Activated gamma-delta T cell treated with anti-CD3 and anti-CD28 coated beads, Interleukin-2, amount 50 U/mL, for 16 hours (primary cell): ENCODE measurements at places on chromosomes 16 and 17.

- DNase-seq: no peak
Observed at GRCh38 chr17:27977751-27978688, 64.5 kb upstream of the NLK start.

DNA sequence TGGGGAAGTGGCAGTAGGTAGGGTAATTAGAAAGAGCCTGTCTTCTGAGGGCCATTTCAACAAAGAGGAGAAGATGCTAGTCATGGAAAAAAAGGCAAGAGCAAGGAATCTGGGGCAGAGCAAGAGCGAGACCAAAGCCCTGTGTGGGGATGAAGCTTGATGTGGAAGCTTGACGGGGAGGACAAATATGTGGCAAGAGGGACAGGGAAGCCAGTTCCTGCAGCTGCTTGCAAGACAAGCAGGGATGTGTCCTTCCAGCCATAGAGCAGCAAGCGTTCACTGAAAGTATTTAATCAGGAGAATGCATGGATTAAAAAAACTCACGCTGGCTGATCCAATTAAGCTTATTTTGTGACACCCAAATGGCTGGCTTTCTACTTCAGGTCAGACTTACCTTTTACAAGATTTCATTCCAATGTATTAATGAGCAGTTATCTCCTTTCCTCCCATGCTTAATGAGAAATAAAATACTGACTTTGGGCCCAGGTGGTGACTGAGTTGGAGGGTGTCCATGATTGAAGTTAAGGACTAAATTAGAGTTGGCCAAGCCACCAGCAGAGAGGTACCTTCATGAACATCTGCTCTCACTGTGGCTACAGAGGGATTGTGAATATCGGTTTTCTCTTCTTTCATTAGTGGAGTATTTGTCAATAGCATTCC lies 76.8 kb downstream of the ABCA8 start:
- DNase-seq: no peak

DNA sequence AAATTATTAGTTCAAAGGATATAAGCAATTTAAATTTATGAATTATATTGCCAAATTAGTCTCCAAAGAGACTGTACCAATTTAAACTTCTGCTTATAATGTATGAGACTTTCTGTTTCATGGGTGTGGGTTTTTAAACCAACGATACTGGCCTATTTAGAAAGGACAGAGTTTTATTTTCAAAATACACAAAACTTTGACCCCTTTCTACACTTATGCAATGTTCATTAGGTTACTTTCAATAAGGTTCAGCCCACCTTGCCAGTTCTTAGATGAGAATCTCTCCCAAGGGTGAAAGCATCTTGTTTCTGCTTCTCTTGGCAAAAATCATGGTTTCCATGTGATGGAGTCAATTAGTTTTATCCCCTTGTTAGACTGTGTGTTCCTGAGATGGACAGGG lies 84.7 kb downstream of the MYO1D start:
- DNase-seq: no peak

- DNase-seq: no peak
Observed at GRCh38 chr17:32795339-32795979, 81.5 kb downstream of the MYO1D start.

DNA sequence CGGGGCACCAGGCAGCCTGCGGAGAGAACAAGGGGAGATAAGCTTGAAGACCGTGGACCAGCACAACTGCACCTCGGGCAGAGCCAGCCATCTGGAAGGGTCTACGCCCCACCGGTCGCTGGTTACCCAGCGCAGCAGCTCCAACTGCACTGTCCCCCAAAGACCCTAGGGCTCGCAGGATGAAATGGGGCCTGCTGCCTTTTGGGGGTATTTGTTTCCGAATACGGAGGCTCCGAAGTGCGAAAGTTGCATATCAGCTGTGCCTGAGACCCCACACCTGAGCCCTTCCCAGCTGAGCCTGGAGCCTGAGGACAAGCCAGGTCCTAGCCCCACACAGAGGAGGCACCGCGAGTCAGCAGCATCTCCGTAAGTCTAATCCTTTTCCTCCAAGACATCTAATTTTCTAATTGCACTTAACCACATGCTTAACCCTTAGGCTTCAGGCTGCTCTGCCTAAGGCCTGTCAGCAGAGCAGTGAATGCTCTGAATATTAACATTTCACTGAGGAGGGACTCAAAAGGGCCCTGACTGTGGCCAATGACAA lies 4.0 kb downstream of the KIFC3 start:
- no peak for DNase-seq

- DNase-seq: no peak
Observed at GRCh38 chr17:73399056-73399455, 87.3 kb upstream of the CDC42EP4 start.

GRCh38 chr16:87017371-87018012 lies 299.7 kb downstream of the C16orf95 start:
- DNase-seq: no peak

DNA sequence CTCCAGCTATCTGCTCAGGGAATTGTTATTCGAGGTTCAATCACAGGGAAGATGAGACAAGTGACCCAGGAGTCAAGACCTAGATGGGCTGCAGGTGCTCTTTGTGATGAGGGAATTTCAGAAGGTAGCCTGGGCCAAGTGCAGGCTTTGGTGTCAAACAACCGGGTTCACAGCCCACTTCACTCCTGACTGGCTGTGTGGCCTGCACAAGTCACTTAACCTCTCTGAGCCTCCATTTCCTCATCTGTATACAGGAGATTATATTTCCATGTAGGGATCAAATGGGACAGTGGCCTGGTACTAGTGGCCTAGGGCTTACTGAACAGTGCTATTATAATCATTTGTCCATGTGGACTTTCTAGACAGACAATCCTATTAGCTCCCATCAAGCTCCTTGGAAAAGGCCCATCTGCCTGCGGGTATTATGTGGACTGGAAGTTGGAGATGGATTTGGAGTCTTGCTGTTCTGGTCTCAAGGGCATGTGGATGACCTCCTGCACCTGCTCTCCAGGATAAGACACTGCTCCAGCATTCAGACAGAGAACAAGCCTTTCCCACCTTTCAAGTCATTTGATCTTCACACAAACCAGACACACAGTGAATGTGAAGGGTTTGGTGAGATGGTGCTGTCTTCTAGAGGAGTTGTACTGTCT lies 3.1 kb upstream of the MT1X start:
- no peak for DNase-seq

DNA sequence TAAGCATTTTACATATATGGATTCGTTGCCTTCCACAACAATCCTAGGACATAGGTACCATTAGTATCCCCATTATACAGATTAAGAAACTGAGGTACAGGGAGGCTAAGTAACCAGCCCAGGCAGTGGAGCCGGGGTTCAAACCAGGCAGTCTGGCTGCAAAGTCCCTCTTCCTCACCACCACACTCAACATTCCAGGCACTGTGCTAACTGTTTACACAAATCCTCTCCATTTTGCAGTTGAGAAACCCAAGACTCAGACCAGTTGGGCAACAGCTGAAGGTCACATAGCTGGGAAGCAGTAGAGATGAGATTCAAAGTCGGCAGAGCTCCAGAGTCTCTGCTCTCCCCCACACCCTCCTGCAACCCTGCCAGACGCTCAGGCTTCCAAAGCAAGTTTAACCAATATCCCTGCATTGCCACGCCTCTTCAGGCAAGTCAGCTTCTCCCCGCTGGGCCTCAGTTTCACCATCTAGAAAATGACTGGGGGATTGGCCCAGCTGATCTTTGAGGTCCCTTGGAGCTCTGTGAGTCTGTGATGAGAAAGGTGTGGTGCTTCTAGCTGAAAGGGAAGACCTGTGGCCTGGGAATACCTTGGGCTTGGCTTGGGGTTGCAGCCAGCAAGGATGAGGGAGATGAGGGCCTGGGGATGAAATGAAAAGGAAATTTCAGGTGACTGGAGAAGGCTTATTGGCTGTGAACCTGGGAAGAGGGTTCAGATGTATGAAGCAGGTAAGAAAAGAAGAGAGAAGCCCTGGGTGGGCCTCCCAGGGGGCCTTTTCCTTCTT lies 14.0 kb downstream of the CCR7 start:
- DNase-seq: no peak

DNA sequence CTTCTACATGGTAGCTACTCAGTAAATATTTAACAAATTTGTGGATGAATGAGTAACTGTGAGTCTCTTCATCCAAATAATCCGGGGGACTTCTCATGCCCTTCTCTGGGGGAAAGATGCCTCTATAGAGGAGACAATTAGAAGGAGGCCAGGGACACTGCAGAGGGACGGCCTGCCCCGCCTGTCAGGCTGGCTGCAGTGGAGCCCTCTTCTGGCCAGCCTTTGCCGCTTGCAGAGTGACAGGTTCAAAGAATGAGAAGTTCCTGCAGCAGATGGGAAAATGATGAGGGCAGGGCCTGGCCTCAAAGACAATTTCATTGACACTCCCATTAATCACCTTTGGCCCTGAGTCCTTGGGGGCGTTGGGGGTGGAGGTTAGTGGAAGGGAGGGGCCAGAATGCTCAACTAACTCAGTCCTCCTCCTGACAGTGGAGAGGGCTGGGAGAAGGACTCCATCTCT lies 339.0 kb downstream of the MAF start:
- no peak for DNase-seq

DNA sequence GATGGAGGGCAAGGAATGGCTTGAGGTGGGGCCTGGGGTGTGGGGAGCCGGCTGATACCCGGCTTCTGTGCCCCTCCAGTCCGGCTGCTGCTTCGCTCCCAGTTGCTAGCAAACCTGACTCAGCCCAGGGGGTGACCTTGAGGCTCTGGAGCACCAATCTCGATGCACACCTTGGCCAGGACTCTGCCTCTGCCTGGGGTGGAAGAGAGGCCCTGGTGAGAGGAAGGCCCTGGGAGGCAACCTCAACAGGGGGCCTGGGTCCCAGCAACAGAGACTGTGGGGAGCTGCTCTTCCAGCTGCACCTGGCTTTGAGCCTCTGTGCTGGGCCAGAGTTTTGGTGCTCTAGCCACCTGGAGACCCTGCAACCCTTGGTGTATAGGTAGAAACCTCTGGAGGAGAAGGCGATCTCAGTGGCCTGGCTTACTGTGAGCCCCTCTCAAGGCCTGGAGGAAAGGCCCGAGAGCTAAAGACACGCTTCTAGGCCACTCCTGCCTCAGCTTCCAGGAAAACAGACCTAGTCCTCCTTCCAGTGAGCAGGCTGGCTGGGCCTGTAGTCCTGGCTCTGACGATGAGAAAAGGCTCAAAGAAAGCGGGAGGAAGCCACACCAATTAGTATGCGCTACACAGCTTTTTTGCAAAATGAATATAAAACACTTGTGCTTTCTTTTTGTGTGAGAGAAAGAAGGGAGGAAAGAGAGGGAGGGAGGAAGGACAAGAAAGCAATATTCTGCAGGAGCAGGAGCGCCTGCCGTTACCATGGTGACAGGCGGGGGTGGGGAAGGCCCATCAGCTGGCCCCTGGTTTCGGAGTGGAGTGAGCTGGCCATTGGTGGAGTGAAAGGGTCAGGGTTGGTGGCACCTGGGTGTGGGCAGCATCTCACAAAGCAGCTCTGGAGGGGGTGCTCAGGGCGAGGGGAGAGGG lies 51.0 kb downstream of the VAC14 start:
- DNase-seq: no peak

GRCh38 chr16:88880226-88881006 lies 14.0 kb upstream of the PABPN1L start:
- DNase-seq: no peak

DNA sequence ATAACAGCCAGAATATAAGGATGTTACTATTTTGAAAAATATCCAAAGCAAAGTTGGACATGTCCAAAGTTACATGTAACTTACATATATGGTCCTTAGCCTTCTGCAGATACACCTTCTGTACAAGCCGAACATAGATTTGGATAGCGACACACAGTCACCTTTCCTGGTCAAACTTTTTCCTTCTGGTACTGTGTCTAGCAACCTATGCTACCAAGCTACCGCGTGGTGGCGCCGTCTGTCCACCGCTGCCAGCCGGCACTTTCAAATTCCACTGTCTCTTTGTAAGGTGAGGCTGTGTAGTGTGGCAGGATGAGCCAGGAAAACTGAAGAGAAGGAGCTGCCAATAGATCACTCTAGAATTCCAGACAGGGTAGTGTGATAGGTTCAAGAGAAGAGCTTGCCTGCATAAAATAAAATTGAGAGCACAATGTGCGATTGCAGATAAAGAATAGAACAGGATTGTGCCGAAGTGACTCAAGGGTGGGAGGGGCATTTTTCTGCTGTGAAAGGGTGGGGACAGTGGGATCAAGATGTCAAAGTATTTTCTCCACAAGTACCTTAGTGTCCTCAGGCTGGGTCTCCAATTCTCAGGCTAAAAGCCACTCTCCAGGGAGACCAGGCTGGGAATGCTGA lies 366.9 kb downstream of the SLC39A11 start:
- peak; percentile 4 for DNase-seq

GRCh38 chr17:36461330-36462110 lies 25.0 kb upstream of the ZNHIT3 start:
- DNase-seq: no peak

GRCh38 chr17:36004594-36005108 lies 3.3 kb upstream of the CCL15 start:
- no peak for DNase-seq

- DNase-seq: no peak
Observed at GRCh38 chr16:84918006-84918909, 93.1 kb downstream of the ZDHHC7 start.

- DNase-seq: no peak
Observed at GRCh38 chr17:17303847-17304490, 796 bp downstream of the NT5M start.

- DNase-seq: no peak
Observed at GRCh38 chr16:17334096-17334495, 136.7 kb downstream of the XYLT1 start.

DNA sequence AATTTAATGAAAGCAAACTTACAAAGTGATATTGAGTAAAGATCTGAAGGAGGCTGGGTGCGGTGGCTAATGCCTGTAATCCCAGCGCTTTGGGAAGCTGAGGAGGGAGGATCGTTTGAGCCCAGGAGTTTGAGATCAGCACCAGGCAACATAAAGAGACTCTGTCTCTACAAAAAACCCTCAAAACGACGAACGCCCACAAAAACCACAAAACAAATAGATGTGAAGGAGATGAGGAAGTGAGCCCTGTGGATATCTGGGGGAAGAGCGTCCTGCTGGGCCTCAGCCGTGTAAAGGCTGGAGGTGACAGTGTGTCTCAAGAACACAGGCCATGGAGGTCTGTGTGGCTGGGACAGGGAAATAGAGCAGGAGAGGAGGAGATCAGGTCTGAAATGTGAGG lies 68.8 kb downstream of the ITFG1 start:
- DNase-seq: no peak

GRCh38 chr16:57537581-57538234 lies 1.3 kb upstream of the CCDC102A start:
- no peak for DNase-seq
